Activated gamma-delta T cell treated with anti-CD3 and anti-CD28 coated beads, Interleukin-2, amount 50 U/mL, for 16 hours (primary cell): ENCODE measurements at places on chromosomes 13 and 19.

GRCh38 chr13:19345916-19346422, 164.3 kb upstream of the TUBA3C start:
- DNase-seq = no peak

GRCh38 chr19:5132698-5133651, 164.1 kb downstream of the KDM4B start:
- no peak for DNase-seq

DNA sequence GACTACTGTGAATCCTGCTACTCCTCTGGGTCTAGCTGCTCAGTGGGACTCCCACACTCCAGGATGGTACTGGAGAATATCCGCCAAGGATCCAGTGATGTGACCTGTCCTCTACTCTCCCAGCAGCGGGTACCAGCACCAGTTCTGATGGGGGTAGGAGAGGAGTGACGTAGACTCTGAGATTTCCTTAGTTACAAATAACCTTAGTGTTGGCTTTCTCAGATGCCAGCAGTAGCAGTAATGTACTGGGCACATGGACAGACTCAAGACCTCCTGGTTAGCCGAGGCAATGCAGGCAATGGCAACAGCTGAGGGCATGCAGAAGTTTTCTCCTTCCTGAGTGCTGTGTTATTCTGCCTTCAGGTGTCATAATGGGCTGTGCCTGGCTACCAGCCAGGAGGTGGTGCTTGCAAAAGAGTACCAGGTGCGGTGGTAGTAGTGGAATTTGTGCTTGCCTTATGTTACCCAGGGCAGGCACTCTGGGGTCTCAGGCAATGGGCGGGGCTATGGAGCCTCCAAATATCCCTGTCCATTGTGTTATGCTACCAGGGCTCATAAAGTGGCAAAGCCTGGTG, 105.3 kb upstream of the KLF5 start:
- no peak for DNase-seq

DNA sequence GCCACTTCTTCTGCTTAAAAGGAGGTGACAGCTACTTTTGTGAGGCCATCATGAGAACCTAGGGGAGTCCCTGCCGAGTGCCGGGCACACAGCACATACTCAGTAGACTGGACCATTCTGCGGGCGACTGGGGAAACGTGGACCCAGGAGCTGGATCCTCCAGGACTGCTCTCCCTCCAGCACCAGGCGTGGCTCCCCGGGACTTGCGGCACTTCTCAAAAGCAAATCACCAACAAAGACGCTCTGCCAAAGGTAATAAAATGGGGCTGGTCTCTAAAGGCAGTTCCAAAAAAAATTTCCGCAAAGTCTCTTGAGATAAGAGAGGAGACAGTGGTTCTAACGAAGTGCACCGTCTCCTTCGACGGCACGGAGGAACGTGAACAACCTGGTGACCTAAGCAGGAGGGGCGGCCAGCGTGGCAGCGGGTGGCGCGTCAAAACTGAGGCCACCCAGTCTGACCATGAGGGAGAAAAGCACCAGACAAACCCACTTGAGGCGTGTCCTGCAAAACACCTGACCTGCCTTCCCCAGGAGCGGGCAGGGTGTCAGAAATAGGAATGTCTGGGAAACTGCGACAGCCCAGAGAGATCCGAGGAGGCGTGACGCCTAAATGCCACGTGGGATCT, 1.4 kb upstream of the TMPRSS9 start:
- DNase-seq = no peak

DNA sequence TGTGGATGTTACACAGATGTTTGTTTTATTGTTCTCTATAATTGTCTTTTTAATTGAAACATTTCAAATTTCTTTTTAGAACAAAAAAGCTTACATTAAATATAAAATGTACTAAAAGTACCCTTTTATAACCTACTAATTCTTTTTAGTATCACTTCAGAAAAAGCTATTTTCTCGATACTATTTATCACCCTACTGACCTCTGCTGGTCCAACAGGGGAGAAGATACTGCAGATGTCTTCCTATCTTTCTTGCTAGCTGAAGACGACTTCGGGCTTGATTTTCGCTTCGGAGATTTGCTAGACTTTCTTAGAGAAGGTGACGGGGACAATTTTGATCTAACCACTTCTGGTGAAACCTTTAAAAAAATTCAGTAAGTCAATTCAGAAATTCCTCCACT, 42.4 kb downstream of the ZC3H13 start:
- DNase-seq = no peak

- no peak for DNase-seq
Observed at GRCh38 chr19:5093948-5094718, 125.2 kb downstream of the KDM4B start.

DNA sequence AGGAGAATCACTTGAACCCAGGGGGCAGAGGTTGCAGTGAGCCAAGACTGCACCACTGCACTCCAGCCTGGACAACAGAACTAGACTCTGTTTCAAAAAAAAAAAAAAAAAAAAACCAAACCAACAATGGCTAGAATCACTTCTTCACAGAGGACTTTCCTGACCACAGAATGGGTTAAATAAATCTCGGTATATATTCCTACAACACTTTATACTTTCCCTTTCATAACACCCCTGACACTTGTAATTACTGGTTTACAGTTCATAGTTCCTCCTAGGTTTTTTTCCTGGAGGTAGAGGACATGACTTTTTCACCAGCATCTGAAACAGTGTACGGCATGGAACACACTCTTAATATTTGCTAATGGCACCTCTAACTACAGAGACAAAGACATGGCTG, 31.4 kb downstream of the ZDHHC20 start:
- no peak for DNase-seq

DNA sequence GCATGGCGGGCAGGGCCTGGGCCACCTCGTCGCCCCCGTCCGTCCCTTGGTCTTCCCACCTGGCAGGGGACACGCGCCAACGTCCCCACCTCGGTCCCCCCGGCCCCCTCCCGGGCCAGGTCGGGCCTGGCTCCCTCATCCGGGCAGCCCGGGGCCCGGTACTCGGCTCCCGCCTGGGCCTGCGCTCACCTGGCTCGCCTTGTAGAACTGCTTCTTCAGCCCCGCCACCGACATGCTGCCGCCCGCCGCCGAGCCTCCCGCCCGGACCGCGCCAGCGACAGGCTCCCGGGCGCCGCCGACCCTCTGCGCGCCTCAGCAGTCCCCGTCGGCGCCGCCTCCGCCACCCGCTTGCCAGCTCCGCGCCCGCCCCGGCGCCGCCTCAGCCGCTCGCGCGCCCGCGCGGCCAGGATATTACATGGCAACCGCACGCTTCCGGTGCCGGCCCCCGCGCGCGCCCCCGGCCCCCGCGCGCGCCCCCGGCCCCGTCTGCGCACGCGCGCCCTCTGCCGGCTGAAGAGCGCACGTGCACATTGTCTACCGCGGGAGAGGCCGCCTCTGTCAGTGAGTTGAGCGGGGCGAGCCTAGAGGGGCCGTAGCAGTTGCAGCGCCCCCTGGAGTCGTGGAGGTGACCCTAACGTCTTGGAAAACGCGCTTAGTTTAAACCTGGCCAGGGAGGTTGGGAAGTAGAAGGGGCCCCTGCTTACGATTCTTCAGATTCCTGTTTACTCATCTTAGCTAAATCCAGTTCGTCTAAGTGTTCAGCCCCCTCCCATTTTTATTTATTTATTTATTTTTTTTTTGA, at the start of gene SH3GL1:
Gene SH3GL1, minus strand, starts transcription at position 413 of the 802 bp plus-strand sequence. Its CDS starts 179 bp downstream, at position 234.
- peak; percentile 90 for DNase-seq

DNA sequence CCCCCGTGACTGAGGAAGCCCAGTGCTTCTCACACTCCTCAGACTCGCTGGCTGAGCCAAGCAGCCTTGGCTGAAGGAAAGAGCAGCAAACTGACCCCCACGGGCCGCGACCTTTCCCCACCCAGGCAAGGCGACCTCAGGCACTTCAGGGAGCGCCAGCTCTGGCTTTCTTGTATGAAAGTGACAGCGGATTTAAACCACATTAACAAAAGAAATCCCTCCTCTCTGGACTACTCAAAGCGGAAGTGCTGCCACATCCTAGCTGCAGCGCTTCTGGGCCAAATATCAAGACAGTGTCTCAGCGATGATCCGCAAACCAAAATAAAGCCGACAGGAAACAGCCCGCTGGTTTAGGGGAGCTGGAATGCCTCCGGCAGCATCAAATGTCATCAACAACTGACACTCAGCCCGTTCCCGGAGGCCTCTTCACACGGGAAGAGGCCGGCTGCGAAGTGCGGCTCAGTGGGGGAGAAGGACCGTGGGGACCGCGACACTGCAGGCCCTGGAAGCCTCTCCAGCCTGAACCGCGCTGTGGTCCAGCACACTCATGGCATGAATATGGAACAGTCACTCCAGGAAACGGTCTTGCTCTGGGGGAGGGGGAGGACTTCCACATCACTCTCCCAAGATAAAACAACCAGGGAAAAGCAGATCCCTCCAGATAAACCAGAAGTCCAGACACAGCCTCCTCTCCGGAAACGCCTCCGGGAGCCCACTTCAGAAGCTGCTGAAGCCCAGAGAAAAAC, 1.4 kb downstream of the RASA3 start:
- no peak for DNase-seq

DNA sequence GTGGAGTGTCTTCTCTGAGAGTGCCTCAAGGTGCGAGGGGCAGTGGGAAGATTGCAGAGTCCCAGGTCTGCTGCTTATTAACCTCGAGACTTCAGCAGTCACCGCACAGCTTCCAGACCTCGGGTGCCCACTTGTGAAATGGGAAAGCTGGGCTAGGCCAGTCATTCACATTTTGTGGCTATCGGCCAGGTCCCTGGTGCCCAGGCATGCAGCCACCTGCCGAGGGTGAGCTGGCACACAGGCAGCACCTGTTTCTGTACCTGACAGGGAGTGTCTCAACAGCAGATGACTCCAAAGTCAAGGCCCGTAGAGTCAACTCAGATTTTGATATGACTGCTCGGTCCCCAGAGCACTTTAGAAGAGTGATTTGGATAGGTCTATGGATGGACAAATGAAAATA, 21.9 kb downstream of the UQCRFS1 start:
- DNase-seq = no peak

GRCh38 chr19:1269478-1270212, 513 bp downstream of the CIRBP start:
- DNase-seq = peak; percentile 77

DNA sequence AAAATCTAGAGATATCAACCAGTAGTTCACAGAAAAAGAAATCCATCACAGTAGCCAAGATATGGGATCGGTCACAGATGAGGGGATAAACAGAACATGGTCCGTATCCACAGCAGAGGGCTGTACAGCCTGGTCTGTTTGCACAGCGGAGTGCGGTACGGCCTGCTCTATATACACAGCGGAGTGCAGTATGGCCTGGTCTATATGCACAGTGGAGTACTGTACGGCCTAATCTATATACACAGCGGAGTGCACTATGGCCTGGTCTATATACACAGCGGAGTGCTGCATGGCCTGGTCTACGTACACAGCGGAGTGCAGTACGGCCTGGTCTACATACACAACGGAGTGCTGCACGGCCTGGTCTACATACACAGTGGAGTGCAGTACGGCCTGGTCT, 43.0 kb upstream of the MCF2L start:
- DNase-seq = no peak

DNA sequence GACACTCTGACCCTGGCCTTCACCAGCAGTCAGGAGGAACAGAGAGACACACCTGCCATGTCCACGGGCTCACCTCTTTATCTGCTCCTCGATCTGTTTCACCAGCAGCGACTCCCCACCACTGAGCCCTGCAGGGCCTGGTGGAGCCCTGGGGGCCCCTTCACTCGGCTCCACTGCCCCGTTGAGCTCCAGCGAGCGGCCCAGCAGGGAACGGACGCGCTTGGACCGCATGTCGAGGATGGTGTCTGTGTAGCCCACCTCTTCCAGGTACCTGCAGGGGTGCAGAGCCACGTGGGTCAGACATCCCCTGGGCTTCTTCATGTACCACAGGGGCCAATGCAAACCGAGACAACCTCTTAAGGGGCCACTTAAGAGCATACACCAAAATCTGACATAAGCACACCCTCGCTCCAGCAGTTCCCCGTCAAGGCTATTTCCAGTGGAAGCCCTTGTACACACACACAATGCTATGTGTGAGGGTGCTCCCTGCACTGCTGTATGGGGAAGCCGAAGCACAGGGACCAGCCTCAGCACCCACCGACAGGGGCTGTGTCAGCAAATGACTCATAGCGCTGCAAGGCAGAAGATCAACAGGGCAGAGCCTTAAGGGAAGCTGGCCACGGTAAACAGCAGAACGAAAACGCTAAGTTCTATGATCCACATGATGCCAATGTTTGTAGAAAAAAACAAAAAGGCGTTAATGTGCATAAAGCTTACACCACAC, 12.7 kb upstream of the FKRP start:
- DNase-seq = no peak

DNA sequence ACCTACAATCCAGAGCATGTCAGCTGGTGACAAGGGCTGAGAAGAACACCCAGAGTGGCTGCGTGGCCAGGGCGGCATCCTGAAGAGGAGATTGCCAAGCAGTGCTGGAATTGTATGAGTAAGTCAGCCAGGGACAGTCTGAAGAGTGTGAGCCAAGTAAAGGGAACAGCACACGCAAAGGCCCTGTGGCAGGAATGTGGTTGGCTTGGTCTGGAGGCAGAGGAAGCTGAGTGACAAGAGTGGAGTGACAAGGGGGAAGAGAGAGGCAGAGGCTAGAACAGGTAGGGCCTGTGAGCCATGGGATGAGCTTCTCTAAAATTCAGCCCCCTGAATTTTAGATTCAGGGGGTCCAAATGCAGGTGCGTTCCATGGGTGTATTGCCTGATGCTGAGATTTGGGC, 53.7 kb upstream of the UQCRFS1 start:
- DNase-seq = no peak

GRCh38 chr13:93878675-93879074, 600.8 kb downstream of the DCT start:
- no peak for DNase-seq

- DNase-seq = no peak
Observed at GRCh38 chr19:10316229-10317044, 622 bp upstream of the FDX2 start.

GRCh38 chr13:65454403-65454802, 1775.7 kb downstream of the PCDH9 start:
- no peak for DNase-seq

DNA sequence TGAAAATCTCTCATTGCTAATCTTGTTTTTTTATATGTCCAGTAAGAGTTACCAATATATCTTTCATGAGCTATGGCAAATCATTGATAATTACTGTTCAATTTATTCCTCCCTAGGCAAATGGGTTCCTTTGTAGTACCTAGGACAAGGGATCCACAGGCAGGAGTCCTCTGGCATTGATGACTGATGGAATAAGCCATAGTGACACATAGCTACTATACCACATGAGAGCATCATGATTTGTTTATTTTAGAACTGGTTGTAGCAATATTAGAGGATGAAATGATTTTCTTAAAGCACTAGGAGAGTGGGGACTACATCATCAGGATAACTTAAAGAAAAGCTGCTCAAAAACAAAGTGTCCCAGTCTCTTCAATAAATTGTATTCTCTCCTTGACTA, 21.7 kb upstream of the MAB21L1 start:
- DNase-seq = no peak

DNA sequence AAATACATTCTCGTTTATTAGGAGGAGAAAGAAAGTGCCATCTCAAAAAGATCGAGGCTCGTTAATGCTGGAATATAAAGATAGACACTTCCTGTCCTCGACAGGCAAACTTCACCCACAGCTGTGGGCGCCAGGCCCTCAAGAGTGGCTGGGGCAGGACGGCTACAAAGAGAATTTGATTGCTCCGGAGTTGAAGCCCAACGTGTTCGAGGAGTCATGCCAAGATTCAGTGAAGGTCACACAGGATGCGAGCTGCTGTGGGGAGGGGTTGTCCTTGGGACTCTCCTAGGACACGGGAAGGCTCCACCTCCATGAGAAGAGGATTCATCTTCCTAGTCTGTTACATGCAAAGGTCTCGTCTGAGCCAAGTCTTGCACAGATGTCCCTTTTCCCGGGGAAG, 16.3 kb upstream of the PTPRS start:
- DNase-seq = no peak
